ENCODE measurements at places on chromosomes 1 and 21.

DNA sequence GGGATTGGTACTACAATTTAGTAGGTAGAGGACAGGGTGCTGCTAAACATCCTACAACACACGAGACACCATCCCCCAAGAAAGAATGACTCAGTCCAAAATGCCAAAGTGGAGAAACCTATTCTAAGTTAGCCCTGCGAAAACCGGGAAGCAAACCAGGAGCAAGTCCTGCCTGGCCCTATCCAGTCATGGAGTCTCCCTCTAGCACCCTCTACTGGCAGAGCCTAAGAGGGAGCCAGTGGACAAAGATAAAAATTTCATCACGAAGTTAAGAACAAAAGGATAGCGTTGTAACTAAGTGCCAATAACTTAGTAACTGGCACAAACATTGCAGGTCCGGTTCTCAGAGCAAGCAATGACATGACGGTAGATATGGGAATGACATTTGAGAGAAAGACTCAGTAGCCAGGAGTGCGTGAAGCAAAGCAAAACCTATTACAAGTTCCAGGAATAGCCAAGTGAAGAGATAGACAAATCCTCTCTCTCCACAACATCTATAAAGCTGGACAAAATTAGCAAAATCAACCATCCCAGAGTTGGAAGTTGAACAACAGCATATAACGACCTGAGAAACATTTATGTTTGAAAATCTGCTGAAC is 383.5 kb downstream of the OMA1 start:
- no peak for DNase-seq

DNA sequence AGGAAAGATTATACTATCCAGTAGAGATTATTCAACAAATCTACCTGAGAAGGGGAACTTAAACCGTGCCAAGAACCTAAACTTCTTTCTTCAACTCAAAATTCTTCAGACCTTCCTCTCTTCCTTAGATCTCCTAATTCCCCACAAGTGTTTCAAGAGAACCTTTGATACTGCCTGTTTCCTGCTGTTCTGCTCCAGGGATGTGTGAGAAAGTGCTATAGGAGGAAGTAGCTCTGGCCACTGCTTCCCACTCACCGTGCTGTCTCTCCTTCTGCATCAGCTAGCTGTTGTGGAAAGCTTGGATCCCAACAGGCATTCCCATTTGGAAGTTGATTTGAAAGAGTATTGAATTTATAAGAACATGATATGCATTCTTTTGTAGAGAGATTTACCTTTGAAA is 4.5 kb upstream of the NOS1AP start:
- DNase-seq = no peak

DNA sequence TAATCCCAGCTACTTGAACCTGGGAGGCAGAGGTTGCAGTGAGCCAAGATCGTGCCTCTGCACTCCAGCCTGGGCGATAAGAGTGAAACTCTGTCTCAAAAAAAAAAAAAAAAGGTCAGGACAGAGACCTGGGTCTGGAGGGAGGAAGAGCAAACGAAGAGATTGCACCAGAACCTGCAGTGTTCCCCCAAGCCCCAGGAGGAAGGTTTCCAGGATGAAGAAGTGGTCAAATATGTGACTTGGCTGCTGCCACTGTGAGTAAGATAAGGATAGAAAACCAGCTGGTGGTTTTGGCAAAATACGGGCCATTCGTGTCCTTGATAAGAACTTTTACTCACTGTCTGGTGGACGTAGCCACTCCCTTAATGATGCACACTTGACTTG is 42.2 kb downstream of the CLDN14 start:
- no peak for DNase-seq

DNA sequence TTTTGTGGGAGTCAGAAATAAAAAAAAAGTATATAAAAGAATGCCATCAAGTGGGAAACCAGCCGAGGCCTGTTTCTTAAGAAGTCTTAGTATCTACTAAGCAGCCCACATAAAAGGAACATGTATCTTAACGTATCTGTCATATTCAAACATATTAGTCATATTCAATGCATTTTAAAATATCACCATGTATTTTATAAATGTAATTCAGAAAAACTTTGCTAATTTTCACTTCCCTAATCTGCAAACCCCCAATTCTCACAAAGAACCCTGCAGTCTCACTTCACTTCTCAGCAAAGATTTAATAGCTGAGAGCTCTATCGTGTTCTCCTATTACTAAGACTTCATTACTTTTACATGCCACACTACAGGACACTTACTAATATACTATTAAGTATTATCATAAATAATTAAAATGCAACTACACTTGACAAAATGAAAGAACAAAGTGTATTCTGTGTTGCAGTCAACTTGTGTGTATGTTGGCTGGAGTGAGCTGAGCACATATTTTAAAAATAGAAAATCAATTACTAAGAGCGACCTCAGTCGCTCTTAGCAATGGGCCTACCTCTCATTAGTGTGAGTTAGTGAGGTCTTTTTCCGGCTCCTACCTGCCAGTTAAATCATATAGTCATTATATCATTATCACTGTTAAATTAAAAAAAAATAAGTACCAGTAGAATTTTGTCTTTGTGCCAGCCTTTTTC is 484.3 kb downstream of the LMO4 start:
- DNase-seq = no peak

GRCh38 chr1:98556521-98557158 is 104.9 kb upstream of the SNX7 start:
- no peak for DNase-seq

DNA sequence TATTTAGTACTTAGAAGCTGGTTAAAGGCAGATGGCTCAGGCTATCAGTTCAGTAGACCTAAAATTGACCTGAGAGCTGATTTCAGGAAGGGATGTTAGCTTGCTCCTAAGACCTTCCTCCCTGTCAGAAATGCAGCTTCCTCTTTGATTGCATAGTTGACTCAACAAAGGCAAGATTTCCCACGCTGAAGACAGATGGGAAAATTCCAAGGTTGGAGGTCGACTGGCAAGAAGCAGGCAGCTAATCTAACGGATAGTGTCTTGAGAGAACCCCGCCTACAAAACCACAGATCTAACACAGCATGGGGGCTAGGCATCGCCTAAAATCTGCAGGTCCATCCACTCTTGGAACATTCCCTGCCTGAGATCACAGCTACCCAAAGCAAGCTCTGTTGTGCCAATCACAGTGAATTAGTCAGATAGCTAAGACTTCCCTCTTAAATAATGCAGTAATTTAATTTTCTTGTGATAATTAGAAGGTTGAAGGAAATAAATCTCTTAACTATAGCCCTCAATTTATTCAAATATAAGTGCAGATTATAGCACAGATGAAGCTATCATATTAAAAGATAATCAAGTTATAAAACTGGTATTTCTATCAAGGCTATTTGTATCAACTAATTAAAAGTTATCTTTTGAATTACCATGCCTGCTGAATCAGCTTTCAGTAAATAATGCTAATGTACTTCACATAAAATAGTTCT is 357.8 kb upstream of the SGIP1 start:
- no peak for DNase-seq

GRCh38 chr21:18041012-18041411 is 203.6 kb upstream of the CHODL start:
- DNase-seq = no peak

- no peak for DNase-seq
These were observed 96.8 kb upstream of the PALMD start for GRCh38 chr1:99548943-99549605.

DNA sequence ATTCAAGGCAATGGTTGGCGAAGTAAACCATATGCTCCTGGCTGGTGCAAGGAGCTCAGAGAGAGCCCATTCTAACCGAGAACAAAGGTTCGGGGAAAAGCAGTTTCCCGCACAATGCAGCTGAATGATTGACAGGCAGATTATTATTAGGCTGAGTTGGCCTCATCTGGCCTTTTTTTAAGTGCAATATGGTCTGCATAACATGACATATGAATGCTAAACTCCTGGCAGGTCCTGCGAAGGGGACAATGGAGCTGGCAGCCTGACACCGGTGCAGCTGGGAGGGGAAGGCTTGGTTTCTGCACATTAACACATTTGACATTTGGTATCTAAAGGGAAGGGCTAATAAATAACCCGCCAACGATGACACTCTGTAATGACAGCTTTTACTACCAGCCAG is 92.0 kb downstream of the MIS18A start:
- no peak for DNase-seq

DNA sequence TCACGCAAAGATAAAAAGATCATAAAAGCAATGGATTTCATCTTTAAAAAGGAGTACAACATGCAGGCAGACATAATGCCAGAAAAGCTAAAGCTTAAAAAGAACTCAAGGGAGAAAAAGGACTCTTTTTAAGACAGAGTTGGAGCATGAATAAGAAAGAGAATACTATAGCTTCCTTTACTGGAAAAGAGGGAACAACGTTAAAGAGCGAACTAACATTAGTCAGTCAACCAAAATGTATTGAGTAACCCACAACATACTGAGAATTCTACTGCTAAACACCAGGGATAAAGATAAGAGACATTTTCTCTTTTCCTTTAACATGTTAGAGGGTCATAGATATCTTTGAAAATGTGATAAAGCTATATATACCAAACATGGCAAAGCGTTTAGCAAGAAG is 182.0 kb downstream of the DUSP10 start:
- DNase-seq = no peak

GRCh38 chr1:48114596-48115382 is 107.7 kb upstream of the SLC5A9 start:
- DNase-seq = no peak
